ENCODE measurements at places on chromosomes 11 and 22.
A peak's percentile ranks its signal among the peaks of the same experiment; 100 is the strongest.

DNA sequence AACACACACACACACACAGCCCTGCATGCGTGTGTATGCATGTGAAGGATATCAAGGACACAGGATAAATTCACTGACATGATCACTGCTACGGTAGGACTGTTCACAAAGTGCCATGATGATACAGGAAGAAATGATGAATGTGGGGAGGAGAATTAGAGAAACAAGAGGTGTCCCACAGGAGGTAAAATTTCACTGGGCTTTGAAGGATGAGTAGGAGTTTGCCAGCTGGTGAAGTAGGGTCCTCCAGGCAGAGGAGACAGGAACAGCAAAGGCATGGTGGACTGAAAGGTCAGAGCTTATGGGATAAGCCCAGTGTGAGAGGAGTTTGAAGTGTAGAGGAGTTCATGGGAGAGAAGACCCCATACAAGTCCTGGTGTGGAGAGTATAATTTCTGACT, 18.6 kb downstream of the NECTIN1 start:
- no peak for DNase-seq

GRCh38 chr11:38593649-38594048, 1995.6 kb upstream of the RAG2 start:
- no peak for DNase-seq

GRCh38 chr11:102488208-102488607, 35.6 kb upstream of the TMEM123 start:
- DNase-seq = no peak

DNA sequence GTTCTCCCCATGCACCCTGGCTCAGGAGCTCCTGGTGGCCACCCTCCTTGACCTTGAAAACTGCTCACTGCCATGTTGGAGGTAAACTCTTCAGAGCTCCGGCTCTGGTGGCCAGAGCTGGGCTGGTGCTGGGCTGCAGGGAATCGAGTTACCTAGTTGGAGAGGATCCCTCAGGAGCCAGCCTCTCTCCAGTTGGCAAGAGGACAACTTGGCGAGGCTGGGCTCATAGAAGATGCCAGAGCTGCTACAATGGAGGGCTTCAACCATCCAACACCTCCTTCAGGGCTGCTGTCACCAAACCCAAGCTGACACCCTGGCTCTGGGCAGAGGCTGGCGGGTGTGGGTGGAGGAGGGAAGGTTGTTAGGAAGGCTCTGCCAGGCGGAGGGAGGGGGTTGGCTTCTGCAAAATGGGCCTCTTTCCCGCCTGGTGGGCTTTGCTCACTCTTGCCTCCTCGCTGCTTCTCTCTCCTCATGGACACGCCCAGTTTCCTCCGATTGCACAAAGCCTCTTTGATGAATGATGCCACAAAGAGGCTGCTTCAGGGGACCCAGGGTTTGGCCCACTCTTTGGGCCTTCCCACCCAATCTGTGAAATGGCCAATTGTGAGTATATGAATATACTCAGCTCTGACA, 53.1 kb downstream of the THAP12 start:
- no peak for DNase-seq

DNA sequence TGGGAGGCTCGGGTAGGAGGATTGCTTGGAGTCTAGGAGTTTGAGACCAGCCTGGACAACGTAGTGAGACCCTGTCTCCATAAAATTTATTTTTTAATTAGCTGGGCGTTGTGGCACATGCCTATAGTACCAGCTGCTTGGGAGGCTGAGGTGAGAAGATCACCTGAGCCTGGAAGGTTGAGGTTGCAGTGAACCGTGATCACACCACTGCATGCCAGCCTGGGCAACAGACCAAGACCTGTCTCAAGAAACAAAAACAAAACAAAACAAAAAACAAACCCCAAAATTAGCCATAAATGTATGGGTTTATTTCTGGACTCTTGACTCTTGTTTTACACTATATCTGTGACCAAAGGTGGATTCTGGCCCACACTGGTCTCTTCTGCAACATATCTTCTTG, 41.6 kb downstream of the EIF3F start:
- DNase-seq = no peak

GRCh38 chr11:78938971-78939370, 364.3 kb upstream of the NARS2 start:
- no peak for DNase-seq

DNA sequence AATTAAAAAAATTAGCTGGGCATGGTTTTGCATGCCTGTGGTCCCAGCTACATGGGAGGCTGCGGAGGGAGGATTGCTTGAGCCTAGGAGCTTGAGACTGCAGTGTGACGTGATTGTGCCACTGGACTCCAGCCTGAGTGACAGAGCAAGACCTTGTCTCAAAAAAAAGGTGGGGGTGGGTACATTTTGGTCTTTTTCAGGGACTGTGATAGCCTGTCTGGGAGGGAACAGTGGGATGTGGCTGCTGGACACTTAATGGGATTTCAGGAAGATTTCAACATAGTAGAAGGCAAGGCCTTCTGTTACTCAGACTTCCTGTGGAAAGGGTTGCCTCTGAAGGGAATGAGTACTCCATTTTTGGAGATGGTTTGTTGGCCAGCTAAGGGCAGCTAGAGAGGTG, 40.6 kb downstream of the RELT start:
- no peak for DNase-seq

DNA sequence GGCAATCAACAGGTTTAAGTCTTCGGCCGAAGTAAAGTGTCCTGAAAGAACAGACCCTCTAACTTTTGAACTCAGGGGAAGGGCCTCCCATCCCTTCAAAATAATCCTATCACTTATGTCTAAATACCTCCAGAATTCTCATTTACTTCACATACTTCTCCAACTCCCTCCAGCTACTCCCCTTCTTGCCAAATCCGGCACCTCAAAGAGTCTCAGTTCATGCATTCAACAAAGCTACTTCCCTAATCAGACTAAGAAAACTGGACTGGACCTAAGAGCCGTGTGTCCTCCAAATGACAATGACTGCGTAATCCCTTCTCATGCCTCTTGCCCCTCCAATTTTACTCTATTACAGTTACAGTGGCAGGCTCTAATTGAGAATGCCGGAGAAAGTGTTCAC, 1.3 kb downstream of the DDB1 start:
- no peak for DNase-seq

GRCh38 chr22:46054091-46055073, 77.4 kb upstream of the WNT7B start:
- DNase-seq = peak; percentile 60

- DNase-seq = peak; percentile 4
These were observed 94.8 kb downstream of the EXT2 start for GRCh38 chr11:44189986-44190882.

DNA sequence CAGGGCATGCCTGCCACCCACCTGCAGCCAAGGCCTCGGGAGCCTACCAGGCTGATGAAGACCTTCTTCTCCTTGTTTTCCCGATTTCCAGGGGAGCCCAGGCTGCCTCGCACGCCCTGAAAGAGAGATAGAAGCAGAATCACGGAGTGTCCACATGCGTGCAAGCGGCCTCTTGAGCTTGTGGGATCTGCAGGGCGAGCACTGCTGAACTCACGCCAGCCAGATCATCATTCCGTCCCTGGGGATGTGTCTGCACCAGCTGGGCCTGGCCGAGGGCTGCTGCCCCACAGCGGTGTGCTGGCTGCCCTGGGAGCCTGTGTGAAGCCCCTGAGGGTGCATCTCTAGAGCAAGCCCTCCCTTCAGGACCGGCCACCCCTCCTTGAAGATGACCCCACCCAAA, 17.9 kb downstream of the USH1C start:
- no peak for DNase-seq

- DNase-seq = no peak
These were observed 14.1 kb upstream of the APLP2 start for GRCh38 chr11:130055617-130056016.

GRCh38 chr11:80838153-80838552, 1397.3 kb upstream of the TENM4 start:
- DNase-seq = no peak

DNA sequence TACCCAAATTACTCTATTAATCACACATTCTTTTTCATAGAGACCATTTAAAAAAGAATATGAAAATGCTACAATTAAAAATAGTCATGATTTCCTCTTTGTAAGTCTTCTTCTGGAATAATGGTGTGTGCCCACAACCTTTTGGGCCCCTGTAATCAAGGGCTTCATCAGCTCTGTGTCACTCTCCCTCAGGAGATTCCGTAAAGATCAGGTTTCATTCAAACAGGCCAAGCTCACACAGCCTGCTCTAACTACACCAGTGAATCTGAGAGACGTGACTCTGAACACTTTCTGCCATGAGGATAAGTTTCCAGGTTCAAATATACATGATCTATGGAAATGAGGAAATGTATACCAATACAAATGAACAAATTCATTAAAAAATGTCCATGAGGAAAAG, 9.5 kb downstream of the DRICH1 start:
- no peak for DNase-seq

DNA sequence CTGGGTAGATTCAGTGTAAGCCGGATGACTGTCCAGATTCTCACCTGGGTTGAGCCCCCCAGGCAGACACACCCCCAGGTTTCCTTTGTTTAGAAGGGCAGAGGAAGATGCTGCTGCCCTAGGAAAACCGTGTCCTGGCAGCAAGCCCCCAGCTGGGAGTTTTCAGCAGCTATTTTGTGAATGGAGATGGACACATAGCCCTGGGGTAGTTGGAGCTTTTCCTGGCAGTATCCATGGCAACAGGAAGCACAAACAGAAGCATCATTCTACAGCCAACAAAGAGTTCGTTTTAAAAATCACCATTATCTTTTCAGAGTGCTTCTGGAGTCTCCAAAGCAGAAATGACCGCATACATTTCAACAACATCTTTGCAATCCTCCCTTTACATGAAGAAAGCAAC, 245.5 kb downstream of the BRD1 start:
- no peak for DNase-seq

- DNase-seq = no peak
These were observed 369.7 kb downstream of the INSC start for GRCh38 chr11:15484398-15484797.

DNA sequence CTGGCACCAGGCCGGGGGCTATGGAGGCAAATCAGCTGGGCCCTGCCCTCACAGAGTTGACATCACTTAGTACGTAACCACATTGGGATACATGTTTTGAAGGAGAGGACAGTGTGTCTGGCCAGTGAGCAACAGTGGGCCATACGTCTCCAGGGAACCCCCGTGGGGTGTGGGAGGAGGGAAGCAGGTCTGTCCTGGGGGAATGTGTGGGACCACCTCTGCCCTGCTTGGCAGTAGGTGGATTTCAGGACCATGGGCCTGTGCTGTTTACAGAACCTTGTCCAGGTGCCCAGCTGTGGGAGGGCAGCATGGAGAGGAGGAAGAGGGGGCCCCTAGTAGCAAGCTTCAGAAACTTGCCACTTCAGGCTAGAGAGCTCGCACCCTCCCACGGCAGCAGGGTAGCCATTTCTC, 21.0 kb downstream of the P2RY2 start:
- no peak for DNase-seq

GRCh38 chr22:49606562-49607290, 220.9 kb downstream of the BRD1 start:
- DNase-seq = no peak

DNA sequence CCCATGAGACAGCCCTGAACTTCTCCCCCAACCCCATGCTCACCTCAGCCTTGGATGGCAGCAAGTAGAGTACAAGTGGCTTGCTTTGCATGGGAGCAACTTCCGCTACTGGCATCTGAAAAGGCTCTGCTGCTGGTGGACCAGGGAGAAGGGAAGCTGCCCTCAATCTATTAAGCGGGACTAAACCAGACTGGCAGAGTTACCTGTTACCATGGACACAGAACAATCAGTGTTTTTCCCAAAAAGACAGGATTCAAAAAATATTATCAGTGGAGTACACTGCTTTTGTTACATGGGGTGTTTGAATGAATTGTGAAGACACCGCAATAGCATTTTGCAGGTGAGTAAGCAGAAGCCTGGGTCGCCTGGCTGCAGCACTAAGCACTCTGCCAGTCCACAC, 631.4 kb upstream of the B3GAT1 start:
- DNase-seq = no peak

DNA sequence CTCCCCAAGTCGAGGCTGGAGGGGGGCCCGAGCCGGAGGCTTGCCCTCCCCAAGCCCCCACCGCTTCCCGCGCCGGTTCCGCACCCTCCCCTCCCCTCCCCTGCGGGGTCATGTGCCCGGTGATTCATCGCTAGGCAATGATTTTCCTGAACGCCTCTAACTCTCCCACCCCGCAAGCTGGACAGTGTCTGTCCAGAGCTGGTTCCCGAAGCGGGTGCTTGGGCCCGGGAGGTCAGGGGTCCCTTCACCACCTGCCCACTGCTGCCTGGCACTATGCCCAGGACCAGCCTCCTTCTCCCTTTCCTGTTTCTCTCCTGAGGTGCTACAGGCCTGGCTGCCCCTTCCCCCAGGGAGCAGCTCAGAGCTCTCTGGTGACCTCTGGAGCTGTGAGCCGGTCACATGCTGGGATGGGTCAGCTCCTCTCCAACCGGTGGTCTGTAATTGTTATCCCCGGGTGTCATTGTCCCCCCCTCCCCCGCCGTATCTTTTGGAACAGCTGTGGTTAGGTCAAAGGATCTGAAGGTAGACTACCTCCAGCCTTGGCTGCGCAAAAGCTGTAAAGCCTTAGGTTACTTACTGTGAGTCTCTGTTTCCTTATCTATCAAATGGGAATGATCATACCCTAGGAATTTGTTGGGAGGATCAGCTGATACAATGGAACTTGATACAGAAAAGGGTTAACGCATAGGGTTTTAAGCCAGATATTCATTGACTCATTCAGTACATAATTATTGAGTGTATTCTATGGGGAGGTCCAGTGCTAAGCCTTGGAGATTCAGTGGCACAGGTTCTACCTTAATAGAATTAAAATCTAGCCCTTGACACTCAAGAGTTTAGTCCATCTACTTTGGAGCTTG, 753 bp downstream of the STX3 start:
- DNase-seq = peak; percentile 27

DNA sequence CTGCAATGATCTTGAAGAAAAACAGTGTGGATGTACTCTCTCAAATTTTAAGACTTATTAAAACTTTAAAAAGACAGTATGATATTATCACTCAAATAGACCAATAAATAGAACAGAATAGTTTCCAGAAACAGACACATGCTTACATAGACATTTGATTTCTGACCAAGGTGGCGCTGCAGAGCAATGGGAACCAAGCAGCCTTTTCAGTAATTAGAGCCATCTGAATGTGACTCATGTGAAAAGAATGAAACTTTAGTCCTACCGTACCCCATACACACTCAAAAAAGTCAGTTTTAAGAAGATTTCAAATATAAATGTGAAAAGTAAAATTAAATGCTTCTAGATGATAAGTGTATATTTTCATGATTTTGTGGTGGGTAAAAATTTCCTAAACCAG, 74.2 kb upstream of the MS4A8 start:
- peak; percentile 47 for DNase-seq

GRCh38 chr11:102497061-102497460, 33.5 kb downstream of the MMP7 start:
- DNase-seq = no peak

- DNase-seq = no peak
These were observed 26.0 kb downstream of the CLDN25 start for GRCh38 chr11:113805640-113806039.
